ENCODE measurements at places on chromosomes 1 and 21.

DNA sequence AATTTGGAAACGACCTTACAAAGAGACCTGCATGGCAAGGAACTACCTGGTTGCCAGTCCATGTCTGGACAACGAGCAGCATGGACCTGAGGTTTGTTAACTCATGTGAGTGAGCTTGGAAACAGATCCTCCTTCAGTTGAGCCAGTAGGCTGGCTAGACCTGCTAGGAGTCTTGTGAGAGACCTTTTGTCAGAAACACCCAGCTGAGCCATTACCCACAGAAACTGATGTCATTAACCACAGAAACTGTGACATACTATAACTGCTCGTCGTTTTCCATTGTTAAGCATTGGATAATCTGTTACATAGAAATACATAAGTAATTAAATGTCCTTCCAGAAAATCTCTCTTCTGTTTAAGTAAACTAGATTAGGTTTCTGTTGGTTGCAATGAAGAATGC lies 211.1 kb upstream of the C21orf91 start:
- DNase-seq = no peak

DNA sequence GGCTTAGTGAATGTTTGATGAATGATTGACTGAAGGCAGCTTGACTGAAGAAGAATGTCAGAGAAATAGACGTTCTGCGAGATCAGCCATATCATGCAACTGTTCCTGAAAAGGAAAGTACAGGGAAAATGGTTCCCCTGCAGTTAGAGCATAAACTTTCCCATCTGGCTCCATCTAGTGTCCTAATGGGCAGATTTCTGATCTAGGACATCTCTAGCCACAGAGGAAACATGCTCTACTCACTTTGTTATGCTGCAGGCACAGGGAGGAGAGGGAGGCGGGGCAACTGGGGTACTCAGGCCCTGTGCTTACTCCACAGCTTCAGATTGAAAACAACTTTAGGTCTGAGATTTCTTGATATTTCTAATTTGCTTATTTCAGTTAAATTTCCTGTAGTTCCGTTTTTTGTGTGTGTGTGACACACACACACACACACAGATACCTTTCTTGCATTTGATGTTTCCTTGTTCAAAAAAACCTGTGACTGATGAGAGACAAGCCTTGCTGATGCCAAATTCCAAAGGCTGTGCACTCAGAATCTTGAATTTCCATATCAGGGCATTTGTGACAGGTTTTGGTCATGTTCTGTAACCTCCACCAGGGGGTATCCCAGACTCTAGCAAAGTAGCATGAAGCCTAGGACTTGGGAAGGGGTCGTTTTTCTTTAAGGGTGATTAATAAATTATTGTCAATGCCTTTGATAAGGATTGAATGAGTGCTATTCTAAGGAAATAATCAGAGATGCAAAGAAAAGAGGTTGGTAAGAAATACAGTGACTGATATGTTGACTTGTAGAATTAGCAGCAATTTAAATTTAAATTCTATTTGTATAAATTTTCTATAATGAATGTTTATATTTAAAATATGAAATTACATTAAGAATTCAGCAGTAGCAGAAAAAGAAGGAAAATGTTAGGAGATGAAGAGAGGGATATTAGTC lies 139.7 kb upstream of the BEND5 start:
- DNase-seq = no peak

DNA sequence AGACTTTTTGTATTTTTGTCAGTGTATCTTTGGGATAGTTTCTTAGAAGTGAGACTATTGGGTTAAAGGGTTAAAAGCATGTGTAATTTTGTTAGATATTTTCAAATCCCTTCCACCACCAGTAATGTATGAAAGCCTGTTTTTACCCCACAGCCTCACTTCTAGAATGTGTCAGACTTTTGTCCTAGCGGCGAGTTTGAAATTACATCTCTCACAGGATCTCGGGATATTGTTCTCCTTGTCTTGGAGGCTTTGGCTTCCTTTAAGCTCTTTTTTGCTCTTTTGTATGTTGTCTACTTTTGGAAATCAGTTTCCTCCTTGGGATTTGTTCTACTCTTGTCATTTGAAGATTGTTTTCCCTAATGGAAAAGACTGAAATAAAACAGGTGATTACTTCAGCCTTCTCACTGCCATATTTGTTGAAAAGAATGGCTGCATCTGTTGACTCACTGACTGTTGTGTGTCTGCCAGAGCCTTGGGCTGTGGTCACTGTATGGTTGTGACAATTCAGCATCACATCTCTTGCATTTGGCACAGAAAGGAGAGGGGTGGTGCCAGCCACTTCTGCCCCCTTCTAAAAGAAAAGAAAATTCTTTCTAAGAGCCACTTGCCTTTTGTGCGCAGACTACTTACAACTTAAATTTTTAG lies 22.6 kb downstream of the ST3GAL3 start:
- no peak for DNase-seq

DNA sequence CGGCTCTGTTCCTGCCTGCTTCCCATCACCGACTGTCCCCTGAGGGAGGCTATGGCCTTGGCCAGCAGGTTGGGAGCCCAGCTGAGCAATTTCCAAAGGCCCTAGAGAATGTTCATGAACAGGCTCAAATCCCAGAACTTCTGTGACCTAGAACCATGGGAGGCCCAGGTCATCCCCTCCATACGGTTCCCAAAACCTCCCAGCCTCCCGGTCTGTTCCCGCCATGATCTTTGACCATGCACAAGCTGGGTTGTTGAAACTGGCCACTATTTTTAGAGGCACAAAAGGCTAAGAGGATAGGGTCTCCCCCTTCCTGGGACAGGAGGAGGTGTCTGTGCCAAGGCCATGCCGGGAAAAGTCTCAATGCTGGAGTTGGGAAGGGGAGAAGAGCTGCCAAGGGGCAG lies 27.5 kb downstream of the EPHA2 start:
- DNase-seq = no peak

DNA sequence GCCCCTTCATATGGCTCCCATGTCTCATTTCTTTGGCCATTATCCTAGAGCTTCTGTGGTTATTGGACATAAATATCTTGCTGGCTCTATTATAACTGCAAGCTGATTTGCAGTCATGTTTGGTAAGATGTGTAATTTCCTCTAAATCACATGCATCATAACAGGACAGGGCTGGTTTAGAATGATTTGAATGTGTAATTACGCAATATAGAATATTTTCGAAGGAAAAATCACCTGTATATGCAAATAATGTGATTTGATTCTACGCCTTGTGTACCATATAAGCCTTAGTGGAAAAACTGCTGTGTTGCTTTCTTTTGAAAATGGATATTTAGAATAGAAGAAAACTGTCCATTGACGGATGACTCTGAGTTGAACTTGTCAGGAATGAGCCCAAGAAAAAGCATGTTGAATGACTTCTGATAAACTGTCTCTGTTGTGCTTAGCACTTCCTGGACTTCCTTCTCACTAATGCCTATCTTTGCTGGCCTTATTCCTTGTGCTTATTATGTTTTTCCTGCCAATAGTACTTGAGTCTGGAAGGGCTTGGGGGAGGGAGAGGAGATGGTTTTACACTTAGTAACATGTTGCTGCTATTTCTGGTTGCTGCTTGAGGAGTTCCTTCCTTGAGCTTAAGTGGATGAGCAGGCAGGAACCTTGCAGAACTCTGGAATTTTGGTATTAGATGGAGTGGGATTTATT lies 6.5 kb downstream of the CACHD1 start:
- no peak for DNase-seq

DNA sequence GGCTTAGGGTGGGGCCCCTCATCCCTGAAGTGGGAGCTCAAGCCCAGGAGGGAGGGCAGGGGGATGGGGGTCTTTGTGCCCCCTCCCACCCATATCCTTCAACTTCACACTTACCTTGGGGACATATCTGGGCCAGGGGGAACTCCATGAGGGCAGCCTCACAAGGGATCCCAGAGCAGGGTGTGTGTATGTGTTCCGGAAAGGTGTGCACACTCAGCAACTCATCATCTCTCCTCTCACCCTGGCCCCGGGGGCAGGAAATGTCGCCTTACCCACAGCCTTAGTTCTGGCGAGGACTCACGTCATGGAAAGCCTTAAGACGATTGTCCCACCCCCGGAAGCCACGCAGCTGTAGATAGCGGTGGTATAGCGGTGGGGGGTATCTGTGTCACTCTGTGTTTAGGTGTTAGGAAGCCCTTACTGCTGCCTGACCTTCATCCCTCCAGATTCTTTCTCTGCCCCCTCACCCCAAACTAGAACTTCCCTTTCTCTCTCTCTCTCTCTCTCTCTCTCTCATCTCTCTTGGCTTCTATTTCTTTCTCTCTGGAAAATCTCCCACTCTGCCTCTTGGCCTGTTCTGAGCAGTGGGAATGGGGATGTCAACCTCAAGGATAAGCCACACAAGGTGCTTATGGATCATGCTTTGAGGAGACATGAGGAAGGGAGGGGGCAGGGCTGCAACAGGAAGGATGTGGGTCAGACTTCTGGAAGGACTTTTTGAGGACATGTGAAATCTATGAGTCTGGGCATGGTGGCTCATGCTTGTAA lies at the start of gene SH2D2A:
TSS of gene SH2D2A (minus strand) at position 288 of the 768 bp plus-strand sequence. CDS start at position 148, 140 bp downstream.
- peak; percentile 88 for DNase-seq

GRCh38 chr21:45310459-45310858 lies 22.8 kb upstream of the POFUT2 start:
- no peak for DNase-seq

- peak; percentile 61 for DNase-seq
These were observed at the start of gene HES4 for GRCh38 chr1:999725-1000356. TSS of gene HES4 (minus strand) at chr1:1000097. CDS start at chr1:999973, 124 bp downstream.

DNA sequence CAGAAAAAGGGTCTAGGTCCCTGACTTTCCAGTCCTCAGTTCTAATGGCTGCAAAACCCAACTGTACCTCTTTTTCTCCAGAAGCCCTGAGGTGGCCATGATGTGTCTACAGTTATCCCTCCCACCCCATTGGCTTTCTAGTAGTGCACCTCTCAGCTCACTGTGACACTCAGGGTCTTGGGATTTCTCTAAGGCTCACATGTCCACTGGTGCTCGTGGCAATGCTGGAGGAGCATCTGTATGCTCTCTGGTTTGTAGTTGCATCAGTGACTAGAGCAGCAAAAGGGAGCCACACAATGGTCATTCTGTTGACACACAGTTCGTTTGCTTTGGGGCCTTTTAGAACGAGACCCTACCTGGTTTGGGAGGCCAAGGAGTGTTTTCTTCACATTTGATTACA lies 81.6 kb upstream of the SYT6 start:
- DNase-seq = no peak

- DNase-seq = no peak
These were observed 70.5 kb upstream of the CSF1 start for GRCh38 chr1:109840011-109840629.

- DNase-seq = no peak
These were observed 114.1 kb downstream of the SIM2 start for GRCh38 chr21:36813052-36813451.

GRCh38 chr1:191279266-191279800 lies 801.7 kb upstream of the BRINP3 start:
- DNase-seq = no peak

- DNase-seq = no peak
These were observed 72.7 kb downstream of the SLC66A1 start for GRCh38 chr1:19384772-19385187.

GRCh38 chr1:231058416-231059109 lies 18.5 kb upstream of the FAM89A start:
- no peak for DNase-seq

- no peak for DNase-seq
These were observed 3.3 kb downstream of the KPNA6 start for GRCh38 chr1:32111040-32111623.

DNA sequence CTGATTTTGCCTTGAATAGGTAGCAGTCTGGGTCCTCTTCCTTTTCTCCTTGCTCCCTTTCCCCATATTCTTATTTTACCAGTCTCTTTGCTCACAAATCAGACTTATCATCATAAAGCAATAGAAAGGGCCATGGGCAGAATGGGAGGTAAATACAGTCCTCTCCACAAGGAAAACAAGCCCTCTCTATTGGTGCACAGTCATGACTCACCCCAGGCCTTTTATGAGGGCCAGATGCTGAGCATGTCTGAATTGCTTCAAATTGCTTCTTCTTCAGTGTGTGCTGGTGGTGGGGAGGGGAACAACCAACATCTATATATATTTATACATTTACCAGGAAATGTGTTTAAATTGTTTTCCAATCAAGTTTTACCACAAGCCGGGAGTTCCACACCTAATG lies 75.2 kb downstream of the GFI1 start:
- DNase-seq = no peak

DNA sequence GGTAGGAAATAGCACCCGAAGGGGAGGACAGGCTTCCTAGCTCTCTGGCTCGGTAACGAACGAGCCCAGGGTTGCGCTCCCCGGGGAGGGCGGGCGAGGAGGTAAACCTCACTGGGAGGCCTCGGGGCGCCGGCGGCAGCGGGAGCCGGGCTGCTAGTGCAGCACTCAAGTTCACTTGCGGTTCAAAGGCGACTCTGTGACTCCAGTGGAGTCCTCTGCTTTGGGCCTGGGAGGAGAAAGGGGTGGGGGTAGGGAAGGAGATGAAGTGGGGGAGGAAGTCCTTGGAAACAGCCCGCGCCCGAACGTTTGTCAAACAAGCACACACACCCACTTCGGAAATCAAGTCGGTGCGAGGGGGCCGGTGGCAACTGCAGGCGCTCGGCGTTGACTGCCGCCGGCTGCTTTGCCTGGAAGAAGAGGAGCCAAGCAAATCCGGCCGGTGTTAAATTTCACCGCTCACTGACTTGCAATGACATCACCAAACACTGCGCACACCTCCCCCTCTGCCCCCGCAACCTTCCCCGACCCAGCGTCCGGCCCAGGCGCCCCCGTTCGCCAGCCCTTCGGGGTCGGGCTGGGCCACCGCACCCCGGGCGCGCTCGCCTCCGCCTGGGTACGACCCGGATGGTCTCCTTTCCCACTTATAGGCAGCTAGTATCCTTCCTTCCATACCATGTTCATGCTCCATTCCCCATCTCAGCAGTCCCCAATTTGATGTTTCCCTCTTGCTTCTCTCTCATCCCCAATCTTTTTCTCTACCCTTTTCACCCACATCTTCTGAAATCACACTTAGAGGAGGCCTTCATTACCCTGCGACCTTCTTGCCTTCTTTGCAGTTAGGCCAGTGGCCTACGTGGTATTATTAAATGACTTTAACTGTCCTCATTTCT lies at the start of gene COL24A1:
TSS of gene COL24A1 (minus strand) at position 207 of the 890 bp plus-strand sequence. CDS start 376 bp downstream, outside the sequence.
- DNase-seq = no peak

DNA sequence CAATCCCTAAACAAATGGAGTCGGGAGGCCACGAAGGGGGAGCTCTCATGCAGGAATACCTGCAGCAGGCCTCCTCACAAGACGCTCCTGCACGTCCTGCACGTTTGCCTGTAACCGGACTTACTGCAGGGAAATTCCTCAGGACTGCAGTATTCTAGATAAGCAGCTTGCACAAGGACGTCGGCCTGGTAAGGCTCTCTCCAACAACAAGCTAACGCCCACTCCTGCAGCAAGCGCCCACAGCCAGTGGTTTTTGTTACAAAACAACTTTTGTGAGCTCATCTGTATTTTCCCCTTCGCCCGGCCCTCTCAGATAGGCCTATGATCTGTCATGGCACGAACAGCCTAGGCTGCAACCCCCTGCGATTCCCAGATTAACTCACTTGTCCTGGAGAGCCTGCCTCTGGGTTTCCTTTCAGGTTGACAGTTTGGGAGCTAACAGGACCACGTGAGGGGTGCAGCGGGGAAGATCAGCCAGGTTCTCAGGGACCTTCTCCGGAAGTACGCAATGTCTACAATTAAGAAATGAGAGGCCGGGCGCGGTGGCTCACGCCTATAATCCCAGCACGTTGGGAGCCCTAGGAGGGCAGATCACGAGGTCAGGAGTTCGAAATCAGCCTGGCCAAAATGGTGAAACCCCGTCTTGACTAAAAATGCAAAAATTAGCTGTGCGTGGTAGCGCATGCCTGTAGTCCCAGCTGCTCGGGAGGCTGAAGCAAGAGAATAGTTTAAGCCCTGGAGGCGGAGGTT lies 921 bp upstream of the MIB2 start:
- DNase-seq = peak; percentile 57

- DNase-seq = no peak
These were observed 12.3 kb downstream of the WNT3A start for GRCh38 chr1:228018961-228019721.

GRCh38 chr1:113456967-113457366 lies 66.7 kb downstream of the MAGI3 start:
- DNase-seq = no peak
